Brain (organoid and tissue), 16 donors: ENCODE measurements at places on chromosomes 6 and 20.

DNA sequence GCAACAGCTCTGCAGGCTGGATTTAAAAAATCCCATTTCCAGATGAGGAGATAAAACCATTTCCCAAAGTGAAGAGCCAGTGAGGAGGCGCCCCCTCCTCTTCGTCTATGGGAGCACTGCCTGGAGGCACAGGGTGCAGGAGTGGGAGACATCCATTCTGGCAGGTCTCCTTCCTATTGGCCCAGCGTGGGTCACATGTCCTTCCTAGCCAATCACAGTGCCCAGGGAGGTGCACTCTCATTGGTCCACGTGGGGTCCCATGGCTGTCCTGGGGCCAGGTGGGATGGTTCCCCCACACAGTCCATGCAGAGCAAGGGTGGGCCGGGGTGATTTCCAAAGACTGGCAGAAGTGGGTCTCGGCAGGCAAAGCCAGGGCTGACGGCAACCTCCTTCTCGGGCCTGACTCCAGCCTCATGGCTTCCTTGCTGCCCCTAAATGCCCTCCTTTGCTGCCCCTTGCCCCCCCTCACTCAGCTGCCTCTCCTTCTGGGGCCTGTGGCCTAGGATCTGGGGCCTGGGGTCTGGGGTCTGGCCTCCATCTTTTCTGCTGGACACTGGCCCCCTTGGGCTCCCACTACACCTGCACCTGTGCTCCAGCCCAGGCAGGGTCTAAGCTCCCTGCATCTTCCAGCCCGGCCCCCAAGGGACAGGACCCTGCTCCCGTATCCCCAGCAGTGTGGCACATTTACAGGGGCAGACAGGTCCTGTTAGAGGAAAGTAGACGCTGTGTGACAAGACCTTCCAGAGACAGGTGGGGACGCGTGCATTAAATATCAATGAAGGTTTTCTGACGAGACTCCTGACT is 231.7 kb downstream of the TAF4 start:
- DNase-seq, result no peak

DNA sequence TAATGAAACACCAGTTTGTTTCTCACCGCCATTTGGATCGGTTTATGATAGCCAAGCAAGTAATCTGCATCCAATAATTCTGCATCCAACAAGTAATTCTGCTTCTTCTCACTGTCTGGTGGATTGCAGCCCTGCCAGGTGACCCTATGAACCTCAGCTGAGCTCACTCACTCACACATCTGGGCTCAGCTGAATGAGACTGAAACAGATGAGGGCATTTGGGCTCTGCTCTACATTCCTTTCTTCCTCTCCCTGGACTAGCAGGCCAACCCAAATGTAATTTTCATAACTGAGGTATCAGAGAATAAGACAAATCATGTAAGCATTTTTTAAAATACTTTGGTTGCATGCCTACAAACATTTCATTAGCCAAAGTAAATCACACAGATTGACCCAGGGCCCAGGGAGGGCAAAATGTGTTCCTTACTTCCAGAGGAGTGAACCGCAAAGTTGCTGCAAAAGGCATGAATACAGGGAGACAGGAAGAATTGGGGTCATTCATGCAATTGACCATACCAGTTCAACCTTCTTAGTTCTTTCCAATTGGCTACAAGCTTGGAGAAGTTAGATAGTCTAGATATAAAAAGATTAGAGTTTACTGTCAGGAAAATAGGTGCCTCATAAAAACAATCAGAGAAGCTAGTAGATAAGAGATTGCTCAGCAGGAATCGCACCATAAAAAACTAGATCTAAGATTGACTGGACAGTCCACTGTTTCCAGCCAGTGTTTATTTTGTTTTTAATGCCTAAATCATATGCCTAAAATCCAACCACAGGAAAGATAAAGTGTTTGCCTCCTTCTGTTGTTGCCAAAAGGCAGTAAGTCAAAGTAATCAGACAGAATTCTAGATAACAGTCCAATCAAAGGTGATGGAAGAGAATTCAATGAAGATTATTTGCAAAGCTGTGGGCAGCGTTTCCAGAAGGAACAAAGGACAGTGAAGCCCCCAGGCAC is 43.7 kb downstream of the CBLN4 start:
- no peak for DNase-seq

- DNase-seq, result no peak
Measured at GRCh38 chr6:47650553-47651432, 47.6 kb upstream of the ADGRF4 start.

DNA sequence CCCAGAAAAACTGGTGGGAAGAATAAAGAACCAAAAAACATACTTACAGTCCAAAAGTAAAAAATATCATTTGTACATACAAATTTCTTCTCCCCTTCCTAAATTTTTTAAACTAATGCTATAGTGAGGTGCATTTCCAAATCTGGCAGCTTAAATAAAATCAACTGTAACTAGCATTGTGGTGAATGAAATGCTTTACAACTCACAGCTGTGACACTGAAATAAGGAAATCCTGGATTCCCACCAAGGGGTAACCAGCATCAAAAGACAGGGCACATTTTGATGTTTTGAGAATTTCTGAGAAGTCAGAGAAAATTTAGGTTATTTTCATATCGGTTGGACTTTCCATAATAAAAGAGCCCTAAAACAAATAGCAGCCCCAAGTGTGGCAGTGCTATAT is 27.3 kb downstream of the BACH2 start:
- DNase-seq, result no peak

DNA sequence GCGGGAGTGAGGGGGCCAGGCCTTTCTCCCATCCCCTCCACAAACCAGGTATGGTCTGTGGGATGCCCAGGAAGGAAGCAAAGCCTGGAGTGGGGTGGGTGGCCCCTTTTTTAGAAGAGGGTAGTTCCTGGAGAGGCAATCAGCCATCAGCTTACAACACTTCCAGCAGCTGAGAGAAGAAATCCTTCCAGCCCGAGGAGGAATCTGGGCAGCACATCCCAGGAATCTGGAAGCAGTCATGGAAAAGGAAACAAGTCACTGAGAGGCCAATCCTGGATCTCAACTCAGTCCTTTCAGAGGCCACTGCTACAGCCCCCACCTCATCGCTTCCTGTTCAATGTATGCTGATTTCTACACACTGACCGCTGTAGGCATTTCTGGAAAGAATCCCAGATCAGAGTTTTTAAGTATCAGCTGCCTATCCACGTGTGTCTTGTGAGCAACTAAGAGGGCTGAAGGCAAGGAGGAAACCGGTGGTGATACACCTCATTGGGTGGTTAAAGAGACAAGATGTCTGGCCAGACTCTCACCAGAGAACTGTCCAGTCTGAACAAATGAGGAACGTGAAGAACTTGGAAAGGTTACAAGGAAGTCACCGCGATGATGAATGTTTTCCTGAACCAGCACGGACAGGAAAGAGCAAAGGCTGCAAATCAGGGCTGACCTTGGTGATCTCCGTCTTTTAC is 92.9 kb upstream of the SHLD1 start:
- DNase-seq, result peak; percentile 58

DNA sequence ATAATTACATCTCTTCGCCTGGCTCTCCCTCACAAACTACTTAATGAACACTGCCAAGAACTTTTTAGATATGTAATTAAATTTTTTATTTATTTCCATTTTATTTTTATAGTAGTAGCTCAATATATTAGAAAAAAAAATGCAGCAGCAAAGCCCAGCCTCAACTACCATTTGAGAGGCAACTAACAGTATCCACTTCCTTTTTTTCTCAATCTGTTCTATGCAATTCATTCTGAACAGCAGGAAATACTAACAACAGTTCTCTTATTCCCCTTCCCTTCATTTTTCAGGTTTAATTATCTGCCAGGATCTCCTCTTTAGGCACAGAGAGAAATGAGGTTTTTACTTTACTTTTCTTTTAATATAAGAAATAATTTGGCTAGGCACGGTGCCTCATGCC is 112.7 kb downstream of the ZNF217 start:
- DNase-seq, result no peak

DNA sequence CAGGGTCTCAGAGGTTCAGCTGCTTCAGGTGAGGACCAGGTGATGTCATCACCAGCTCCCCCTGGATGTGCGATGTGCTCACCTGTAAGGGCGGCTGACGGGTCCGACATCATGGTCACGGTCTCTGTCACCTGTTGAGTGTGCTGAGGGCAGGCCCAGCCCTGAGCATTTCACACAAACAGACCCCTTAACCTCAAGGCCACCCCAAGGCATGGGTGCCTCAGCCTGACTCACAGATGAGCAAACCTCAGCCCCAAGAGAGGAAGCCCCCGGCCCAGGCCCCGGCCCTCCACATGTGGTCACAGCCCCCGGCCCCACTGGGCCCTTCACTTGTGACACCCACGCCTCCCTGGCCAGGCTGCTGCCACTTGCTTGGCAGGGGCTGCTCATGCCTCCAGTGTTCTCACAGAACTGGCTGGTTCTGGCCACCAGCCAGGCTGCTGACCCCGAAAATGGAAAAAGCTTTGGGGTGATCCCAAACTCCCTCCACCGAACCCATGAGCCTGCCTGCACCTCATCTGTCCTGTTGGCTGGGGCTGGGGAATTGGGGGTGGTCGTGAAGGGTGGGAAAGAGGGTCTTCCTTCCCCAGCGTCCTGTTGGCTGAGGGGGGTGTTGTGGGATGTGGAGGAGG is 33.3 kb downstream of the PRR18 start:
- DNase-seq, result no peak

DNA sequence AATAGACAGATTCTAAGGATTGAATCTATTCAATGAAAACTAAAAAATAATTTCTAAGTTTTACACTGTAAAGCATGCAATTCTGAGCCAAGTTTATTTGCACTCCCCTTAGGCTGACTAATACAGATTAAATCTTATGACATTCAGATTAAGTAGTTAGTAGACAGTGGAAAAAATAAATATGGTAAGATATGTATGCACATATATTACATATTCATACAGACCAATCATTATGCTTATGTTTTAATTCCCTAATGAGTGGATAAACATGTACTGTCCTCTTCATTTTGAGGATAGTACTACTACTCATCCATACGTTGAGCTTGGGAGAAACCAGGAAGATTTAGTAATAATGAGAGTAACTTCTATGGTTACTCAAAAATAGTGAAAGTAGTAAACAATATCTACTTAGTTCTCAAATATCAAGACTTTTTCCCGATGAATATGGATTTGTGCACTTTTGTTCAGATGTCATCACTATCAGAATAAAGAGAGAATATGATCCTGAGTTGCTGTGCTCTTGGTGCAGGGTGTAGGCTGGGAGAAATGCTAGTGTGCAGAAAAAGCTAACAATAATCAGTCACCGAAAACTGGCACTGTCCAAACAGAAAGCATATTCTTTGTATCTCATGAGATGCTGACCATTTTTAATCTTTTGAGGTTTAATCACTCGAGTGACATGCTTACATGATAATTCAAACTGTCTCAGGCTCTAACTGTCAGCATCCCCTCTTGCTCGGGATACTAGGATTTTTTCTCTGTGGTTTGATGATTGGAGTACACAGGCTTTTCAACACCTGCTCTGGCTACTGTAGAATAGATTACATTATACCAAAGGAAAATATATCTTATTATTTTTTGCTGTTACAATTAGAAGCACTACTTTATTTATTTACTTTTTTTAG is 111.6 kb downstream of the EPHA7 start:
- DNase-seq, result peak; percentile 10

GRCh38 chr20:45153147-45153546 is 21.6 kb upstream of the PI3 start:
- DNase-seq, result no peak

DNA sequence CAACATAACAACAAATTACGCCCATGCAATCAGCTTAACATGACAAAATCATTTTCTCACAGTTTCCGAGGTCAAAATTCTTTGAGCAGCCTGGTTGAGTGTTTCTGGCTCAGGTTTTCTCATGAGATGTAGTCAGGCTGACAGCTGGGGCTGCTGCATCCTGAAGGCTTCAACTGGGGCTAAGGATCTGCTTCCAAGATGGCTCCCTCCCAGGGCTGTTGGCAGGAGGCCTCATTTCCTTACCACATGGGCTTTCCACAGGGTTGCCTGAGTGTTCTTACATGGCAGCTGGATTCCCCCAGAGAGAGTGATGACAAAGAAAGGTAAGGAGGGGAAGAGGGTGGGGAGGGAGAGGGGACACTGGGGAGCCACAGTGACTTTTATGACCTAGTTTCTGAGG is 63.1 kb upstream of the NNAT start:
- DNase-seq, result peak; percentile 86

- no peak for DNase-seq
Measured at GRCh38 chr6:163390770-163391169, 23.7 kb upstream of the QKI start.

GRCh38 chr6:144482142-144482541 is 197.0 kb downstream of the UTRN start:
- DNase-seq, result peak; percentile 91
